ENCODE measurements at places on chromosomes 3 and 15.

GRCh38 chr3:151216641-151217607, 13.9 kb upstream of the GPR171 start:
- no peak for DNase-seq

DNA sequence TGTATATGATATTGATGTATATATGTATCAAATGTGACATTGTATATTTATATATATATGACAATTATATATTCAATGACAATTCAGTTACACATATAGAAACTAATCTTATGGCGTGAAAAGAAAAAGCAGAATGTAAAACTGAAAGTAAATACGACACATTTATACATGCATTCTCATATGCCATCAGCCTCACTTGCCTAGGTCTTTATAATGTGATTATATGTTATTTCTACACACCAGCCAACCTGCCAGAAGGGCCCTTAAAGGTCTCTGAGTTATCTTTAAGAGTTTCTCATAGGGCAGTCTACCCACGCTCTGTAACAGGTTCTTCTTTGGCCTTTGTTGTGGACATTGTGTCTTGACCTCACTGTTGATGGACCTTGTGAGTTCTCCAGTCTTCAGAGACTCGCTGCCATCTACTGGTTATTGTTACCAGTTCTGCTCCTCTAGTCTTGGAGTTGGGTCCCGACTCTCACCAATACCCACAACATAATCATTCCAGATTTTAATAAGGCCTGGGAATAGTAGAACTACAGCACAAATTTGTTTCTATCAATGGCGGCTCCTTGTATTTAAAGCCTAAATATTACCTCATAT, 371.5 kb upstream of the GOLIM4 start:
- peak; percentile 1 for DNase-seq

DNA sequence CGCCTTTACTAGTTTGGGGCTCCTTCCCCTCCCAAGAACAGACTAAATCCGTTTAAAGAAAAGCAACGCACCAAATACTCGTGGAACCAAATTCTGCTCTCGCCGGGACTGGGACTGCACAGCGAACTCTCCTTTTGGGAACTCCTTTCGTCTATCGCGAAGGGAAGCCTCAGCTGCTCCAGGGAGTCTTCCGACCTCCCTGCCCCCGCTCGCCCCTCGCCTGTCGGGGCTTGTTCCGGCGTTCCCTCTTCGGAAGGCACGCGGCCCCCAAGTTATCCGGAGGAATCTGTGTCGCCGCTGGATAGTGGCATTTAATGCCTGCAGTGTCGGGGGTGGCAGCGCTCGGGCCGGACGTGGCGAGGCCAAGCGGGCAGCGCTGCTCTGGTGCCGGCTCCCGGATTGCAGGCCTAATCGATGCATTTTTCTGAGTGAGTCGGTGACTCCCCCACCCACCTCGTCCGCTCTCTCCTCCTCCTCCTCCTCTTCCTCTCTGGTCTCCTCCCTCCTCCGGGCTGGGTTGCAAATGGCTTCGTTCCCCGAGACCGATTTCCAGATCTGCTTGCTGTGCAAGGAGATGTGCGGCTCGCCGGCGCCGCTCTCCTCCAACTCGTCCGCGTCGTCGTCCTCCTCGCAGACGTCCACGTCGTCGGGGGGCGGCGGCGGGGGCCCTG, at the start of gene TRIM71:
TRIM71 (plus strand) TSS at position 440 of the 671 bp plus-strand sequence; CDS start at position 524, 84 bp downstream.
- DNase-seq: no peak

GRCh38 chr3:194395778-194396538, 3.1 kb downstream of the GP5 start:
- peak; percentile 68 for DNase-seq

GRCh38 chr3:54670201-54671000, 257.5 kb downstream of the LRTM1 start:
- DNase-seq: no peak

GRCh38 chr3:189561256-189561655, 69.9 kb upstream of the TP63 start:
- no peak for DNase-seq

- DNase-seq: no peak
Observed at GRCh38 chr3:13580256-13581023, 31.5 kb downstream of the FBLN2 start.

DNA sequence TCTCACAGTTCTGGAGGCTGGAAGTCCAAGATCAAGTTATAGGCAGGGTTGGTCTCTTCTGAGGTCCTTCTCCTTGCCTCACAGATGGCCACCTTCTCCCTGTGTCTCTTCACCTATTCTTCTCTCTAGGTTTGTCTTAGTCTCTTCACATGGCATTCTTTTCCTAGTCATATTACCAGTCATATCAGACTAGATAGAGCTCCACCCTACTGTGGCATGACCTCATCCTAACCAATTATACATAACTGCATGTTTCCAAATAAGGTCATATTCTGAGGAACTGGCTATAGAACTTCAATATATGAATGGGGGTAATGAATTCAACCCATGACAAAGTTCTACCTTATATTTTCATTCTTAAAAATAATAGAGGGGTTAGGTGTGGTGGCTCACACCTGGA, 196.4 kb upstream of the UBE3A start:
- DNase-seq: no peak

- no peak for DNase-seq
Observed at GRCh38 chr3:145094355-145094941, 1066.5 kb downstream of the PLOD2 start.

DNA sequence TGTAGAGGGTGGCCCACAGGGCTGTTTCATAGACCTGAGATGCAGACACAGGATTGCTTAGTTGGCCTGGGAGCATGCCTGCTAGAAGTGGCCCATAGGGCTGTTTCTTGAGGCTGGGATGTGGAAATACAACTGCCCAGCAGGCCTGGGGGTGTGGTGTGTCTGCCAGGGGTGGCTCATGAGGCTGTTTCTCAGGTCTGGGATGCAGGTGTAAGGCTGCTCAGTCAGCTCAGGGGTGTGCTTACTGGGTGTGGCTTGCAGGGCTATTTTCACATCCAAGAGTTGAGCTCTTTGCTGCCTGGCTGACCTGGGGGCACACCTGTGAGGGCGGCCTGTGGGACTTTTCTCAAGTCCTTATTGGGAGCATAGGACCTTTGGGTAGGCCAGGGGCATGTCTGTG, 131.3 kb downstream of the DOCK3 start:
- DNase-seq: no peak

DNA sequence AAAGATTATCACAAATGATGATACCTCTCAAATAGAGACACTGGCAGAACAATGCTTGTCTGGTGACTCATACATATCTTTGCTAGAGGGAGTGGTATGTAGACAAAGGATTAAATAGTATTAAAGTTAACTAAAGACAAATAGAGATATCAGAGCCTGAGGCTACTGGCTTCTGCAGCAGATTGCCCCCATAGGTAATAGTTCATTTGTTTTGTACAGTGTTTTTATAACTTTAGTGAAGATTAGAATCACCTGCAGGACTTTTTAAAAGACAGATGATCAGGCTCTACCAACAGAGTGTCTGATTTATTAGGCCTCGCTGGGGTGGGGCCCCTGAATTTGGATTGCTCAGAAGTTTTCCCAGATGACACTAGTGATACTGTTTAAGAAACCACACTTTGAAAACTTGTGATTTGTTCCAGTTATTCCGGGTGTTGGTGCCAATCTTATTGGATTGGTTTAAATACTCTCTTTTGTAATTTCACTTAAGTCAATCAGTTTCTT, 96.4 kb downstream of the NAALADL2 start:
- no peak for DNase-seq

- DNase-seq: no peak
Observed at GRCh38 chr3:50120364-50121071, 31.8 kb downstream of the RBM5 start.

GRCh38 chr3:49399461-49399860, 12.3 kb downstream of the RHOA start:
- DNase-seq: no peak

All from AG09319 (cell line).